ENCODE measurements at places on chromosomes 12 and 14.

DNA sequence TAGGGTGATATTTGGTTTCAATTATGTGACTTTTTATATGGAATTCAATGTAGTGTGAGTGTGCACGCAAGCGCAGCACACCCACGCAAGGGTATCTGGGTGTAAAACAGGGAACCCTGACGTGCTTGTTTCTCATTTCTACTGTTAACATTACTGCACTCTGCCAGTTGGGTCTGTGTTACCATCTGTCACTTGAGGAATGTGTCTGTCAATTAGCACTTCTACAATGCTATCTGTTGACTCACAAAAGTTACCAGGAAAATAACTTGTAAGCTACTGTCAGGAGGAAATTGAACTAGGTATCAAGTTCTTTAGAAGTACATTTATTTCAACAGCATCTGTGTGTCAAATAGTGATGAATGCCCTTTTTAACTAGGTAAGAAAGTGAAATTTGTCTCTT lies 695.5 kb upstream of the LRFN5 start:
- DNase-seq: no peak

DNA sequence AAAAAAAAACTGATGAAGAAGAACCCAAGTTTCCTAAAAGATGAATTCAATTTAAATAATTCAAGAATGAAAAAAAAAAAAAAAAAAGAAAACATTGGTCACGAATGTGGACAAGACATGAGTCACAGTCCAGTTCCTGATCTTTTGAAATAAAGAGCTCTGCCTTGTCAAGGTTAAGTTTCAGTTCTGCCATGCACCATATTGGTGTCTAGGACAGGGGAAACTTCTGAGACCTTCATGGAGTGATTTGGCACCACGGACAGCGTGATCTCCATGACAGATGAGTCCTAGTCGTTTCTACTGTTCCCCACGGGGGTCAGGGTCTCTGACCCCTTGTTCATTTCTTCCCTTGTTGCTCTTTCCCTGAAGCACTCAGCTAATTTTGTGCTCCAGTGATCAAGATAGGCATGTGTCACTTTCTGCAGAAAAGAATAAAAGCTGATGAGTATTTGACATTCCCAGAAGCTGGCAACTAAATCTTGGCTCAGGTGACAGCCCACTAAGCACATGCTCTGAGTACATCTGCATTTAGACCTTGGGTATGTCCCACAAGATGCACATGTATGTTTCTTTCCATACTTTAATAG lies 1159.7 kb downstream of the BCL11B start:
- no peak for DNase-seq

GRCh38 chr12:108004319-108004718 lies 124.8 kb upstream of the WSCD2 start:
- DNase-seq: no peak

GRCh38 chr12:110347767-110348166 lies 55.7 kb downstream of the ANAPC7 start:
- no peak for DNase-seq

DNA sequence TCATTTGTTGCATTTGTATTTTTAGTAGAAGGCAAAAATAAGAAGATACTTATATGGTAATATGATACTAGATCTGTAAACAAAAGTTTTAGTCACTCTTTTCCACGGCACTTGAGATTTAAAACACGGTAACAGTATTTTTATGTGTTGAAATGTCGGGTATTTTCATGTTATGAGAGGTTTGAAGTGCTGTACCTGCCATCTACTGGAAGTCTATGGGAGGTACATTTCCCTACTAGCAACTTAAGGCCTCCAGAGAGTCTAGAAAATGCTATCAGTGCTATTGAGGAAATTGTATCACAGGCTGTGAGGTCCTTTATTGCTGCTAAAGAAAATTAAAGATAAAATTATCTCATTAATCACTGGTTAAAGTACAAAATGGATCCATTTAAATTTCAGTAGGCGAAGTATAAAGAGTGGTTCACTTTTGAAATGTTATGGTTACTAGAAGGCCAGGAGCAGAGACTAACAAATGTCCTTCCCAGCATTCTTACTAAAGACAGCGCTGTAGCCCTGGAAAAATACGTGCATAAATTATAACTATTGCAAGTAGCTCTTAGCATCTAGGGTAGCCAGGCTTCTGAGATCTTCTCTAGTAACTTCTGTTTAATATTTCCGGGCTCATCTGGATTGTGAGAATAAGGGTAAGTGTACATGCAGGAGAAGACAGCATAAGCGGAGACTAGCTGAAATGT lies 77.6 kb upstream of the PRKD1 start:
- no peak for DNase-seq

GRCh38 chr12:16021676-16022075 lies 110.5 kb downstream of the DERA start:
- DNase-seq: no peak

DNA sequence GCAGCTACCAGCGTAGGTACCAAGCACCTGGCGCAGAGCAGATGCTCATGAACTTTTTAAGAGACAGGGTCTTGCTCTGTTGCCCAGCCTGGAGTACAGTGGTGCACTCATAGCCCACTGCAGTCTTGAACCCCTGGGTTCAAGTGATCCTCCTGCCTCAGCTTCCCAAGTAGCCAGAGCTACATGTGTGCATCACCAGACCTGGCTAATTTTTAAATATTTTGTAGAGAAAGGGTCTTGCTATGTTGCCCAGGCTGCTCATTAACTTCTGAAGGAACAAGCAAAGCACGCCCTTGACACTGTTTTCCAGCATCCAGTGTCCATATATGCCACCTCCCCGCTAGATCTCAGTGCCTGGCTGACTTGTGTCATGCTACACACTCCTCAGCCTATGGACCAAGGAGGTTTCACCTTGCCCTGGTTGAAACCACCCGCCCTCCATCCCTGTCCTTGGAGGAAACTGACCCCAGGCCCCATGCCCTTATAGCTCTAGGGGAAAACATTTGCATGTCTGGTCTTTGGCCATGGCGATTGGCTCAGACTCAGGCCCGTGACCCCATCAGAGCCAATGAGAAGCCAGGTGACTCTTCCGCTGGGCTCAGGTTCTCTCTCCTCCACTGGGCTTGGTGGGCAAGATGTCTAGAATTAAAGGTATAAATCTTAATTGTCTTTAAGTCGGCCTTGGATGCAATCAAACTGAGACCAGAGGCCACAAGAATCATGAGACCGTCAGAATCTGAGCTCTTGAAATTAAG lies 26.3 kb downstream of the TESC start:
- no peak for DNase-seq

DNA sequence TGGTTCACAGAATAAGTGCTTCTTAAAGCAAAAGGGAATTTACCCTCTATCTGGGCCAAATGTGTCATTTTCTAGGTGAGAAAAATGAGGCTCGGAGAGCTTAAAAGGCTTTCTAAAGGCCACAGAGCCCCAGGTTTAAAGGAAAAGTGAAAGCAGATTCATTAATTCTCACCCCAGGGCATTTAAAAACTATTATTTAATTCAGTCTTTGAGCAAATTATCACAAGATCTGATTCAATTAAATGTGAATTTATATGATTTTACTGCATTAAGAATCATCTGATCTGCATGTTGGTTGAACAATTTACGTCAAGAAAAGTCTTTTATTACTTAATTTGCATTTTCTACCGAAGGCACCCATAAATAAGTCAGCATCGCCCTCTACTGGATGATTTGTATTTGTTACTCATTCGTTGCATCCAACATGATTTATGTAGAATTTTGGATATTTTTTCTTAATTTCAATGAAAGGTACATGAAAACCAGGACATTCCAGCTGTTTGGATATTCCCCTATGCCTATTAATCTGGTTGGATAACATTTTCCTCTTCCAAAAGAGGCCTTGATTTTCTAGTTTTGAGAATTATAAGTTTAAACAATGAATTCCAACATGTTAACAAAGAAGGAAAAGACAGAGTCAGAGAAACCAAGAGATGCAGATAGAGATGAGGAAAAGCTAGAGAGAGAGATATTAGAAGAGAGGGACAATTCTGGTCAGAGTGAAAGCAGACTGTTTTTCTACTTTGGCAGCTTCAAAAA lies 19.1 kb upstream of the DHRS7 start:
- DNase-seq: no peak

DNA sequence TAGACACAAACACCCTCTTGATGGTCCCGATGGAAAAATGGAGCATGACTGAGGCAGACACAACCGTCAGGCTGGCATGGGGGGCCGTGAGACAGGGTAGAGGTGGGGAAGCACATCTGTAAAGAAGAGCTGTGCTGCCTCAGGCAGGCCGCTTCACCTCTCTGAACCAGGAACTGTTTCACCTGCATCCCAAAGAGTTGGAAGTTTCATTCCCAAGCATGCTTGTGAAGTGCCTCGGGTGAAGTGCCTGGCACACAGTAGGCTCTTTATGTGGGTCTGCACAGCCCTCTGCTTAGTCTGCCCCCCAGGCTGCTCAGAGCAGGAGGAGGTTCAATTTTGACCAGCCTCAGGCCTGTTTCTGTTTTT lies 685 bp upstream of the SERPINA1 start:
- no peak for DNase-seq

DNA sequence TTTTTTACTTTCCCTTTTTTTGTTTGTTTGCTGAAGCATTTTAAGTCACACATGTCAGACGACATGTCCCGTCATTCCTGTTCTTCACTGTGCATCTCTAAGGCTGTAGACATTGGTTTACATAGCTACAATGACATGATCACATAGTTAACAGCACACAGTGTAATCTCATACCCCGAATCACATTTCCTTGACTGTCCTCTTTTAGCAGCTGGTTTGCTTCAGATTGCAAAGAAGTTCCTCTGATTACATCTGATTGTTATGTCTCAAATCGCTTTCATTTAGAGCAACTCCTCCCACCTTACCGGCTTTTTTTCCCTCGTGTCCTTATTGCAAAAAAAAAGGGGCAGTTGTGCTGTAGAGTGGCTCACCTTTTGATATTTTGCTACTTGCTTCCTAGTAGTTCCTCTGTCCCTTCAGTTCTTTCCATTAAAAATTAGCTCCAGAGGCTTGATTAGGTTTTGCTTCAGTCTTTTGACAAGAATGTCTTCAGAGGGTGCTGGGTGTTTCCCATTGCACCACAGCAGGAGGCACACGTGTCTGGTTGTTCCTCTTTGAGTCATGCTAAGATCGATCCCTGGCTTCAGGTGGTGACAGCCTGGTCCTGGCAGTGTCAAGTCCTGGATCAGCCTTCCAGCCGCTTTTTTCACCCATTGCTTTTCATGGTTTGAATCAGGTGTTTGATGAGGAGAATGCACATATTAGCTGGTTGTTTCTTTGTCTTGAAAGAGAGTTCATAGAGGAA lies 35.0 kb downstream of the ZNF664 start:
- no peak for DNase-seq

DNA sequence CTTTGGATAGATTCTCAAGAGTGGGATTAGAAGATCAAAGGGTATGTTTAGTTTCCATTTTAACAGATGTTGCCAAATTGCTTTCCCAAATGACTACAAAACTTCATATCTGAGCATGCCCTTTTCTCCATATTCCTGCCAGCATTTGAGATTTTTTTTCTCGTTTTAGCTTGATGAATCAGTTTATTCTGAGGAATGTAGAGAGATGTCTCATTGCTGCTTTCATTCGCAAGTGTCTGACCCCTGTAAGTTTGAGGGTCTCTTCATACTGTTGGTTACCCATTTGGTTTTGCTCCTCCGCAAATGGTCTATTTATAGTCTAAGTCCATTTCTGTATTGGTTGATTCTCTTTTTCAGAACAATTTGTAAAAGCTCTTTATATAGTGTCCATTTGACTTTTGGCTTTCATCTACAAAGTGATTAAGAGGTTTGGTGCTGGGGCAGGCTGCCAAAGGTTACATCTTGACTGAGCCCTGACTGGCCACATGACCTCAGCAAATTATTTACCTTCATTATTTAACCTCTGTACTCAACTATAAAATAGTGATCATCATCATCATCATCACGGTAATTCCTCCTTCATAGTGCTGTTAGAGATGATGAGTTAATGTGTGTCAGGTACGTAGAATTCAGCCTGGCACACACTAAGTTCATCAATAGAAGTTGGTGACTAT lies 33.6 kb downstream of the HCAR2 start:
- DNase-seq: no peak

DNA sequence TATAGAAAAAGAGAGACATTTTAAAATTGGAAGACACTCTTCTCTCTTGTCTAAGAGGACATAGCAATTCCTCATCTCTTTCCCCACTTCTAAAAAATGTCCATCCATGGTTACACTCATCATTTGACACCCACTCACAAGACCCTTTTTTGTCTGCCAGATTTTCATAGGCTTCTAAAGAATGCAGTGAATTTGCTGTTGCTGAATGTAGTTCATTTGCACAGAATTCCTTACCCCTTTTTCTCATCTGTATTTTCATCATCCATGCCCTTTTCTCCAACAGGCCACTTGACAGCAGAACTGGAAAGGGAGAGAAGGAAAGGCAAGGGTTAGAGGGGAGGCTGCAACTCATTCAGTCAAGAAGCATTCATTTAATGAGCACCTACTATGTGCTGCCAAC lies 128.0 kb downstream of the NUAK1 start:
- DNase-seq: no peak

GRCh38 chr12:69497308-69498026 lies 27.3 kb downstream of the FRS2 start:
- DNase-seq: no peak

GRCh38 chr12:111166779-111167540 lies 201.9 kb downstream of the PHETA1 start:
- DNase-seq: no peak

DNA sequence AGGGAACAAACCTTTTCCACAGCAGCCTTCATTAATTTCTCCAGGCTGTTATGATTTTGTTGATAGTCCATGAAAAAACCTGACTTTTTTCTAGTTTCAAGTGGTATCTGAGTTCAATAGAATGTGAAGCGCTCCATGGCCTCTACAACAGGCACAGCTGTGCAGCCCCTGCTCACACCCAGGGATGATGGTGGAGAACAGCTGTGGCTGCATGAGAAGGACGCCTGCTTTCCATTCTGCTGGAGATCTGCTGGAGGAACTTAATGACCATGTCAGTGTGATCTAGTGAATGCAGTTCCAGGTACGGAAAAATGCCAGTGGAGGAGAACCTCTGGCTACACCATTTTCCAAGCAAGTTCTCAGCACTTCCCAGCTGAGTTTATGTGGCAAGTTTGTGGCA lies 80.6 kb downstream of the PIWIL1 start:
- no peak for DNase-seq

- DNase-seq: no peak
Measured at GRCh38 chr12:108983227-108983626, 37.6 kb downstream of the SVOP start.

GRCh38 chr12:19910681-19911080 lies 457.7 kb upstream of the PDE3A start:
- no peak for DNase-seq
